Breast epithelium (tissue), 4 donors: ENCODE measurements at places on chromosomes 1 and 21. TPM values are rescaled to one million over a fixed set of nuclear protein-coding genes. Genes with fewer than 3 reads are reported as not detected.

DDI2 gene
- total RNA-seq: 69.2 TPM

DNA sequence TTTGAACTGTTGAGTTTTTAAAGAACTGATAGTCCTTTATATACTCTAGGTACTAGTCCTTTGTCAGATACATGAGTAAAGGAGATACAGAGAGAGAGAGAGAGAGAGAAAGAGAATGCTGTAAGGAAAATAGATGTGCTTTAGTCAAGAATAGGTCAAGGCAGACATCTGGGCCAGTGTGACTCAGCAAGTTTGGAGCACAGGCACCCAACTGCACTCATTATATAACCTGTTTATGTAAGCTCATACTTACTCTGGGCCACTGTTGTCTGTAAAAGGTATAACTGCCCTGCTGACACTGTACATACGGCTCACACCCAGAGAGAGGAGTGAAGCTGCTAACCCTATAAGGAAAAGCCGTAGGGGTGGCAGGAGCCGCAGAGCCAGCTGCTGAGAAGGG lies 32.2 kb upstream of the AKT3 start:
- H3K4me1 ChIP-seq: no peaks in the 10 kb centered on the region
- no peak overlapping the region for H3K27ac ChIP-seq
- H3K36me3 ChIP-seq: no peaks in the 10 kb centered on the region
- H3K4me3 ChIP-seq: no peak overlapping the region
- H3K27me3 ChIP-seq: no peaks in the 10 kb centered on the region

DNA sequence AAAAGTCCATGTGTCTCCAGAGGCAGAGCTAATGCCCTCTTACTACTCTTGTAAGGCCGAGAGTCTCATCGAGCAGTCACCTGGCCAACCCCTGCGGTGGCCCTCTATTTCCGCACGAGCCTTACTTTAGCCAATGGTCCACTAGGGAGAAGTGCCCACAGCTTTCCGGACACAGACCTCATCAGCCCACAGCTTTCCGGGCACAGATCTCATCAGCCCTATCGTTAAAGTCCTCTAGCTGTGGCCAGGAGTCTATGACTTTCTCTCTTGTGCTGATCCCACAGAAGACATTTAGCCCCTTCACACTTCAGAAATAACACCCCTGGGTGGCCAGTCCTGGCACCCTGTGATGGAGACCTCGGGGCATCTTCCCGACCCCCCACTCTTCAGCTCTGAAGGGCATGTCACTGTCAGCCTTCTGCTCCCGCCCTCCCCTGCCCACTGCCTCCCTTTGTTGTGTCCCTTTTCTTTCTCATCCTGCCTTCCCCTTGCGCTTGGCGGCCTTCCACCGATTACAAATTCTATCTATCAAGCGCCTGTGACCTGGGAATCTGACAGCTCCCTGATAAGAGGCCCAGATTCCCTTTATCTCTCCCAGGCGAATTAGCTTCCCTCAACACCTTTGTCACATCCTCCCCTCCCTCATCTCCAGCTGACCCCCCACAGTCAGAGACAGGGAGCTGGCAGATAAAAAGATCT lies 161.0 kb downstream of the PLXNA2 start:
- H3K27me3 ChIP-seq: no peaks in the 10 kb centered on the region
- no peak for DNase-seq
- H3K4me3 ChIP-seq: no peak overlapping the region
- no peaks in the 10 kb centered on the region for H3K36me3 ChIP-seq

GRCh38 chr1:60488847-60489246 lies 415.3 kb upstream of the C1orf87 start:
- H3K27me3 ChIP-seq: no peaks in the 10 kb centered on the region
- DNase-seq: no peak
- no peak overlapping the region for H3K27ac ChIP-seq
- no peaks in the 10 kb centered on the region for H3K4me1 ChIP-seq
- H3K4me3 ChIP-seq: no peak overlapping the region

RNF186 gene
- 4.3 TPM for total RNA-seq

- H3K36me3 ChIP-seq: no peaks in the 10 kb centered on the region
- H3K27ac ChIP-seq: no peak overlapping the region
- no peaks in the 10 kb centered on the region for H3K4me1 ChIP-seq
- H3K4me3 ChIP-seq: no peak overlapping the region
- no peaks in the 10 kb centered on the region for H3K27me3 ChIP-seq
Observed at GRCh38 chr1:64215576-64215975, 12.2 kb downstream of the UBE2U start.

DNA sequence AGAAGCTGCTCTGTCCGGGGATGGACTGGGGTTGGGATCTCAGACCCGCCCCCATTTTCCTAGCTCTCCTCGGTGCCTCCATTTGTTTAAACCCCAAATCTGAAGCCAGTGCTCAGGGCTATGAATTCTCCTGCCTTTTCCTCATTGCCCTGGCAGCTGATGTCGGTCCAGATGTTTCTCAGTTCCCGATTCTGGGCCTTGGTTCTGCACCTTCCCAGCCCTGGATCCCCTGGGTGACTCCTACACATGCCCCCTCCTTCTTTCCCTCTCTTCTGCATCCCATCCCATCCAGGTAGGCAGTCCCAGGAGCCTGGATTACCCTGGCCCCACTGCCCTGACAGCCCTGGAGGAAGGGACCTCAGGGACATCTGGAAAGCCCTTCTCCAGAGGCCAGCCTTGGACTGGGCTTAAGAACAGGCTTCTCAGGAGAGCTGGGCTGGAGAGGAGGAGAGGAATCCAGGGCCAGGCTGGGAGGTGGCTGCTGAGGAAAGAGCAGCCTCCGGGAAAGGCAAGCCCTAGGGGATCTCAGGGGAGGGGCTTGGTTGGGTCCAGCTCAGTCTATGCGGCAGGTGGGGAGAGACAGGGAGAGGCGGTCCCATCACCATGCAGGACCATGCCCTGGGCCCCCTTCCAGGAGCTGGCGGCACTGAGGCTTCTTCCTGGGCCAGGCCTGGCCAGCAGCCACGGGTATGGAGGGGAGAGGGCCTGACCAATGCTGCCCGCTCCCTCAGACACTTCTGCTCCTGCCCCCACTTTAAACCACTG lies 6.8 kb upstream of the EPS8L3 start:
- no peaks in the 10 kb centered on the region for H3K4me1 ChIP-seq
- no peaks in the 10 kb centered on the region for H3K27me3 ChIP-seq
- DNase-seq: no peak
- no peak overlapping the region for H3K4me3 ChIP-seq
- H3K36me3 ChIP-seq: no peaks in the 10 kb centered on the region

GRCh38 chr1:44775078-44775929 lies at the start of gene RPS8:
TSS of gene RPS8 (plus strand) at chr1:44775540. CDS start at chr1:44775597, 57 bp downstream.
- H3K36me3 ChIP-seq: no peaks in the 10 kb centered on the region
- peak within 1 kb of the TSS; percentile 81 for H3K4me3 ChIP-seq

GRCh38 chr1:184658055-184658454 lies 96.6 kb downstream of the EDEM3 start:
- no peak overlapping the region for H3K27ac ChIP-seq
- H3K27me3 ChIP-seq: no peaks in the 10 kb centered on the region
- no peaks in the 10 kb centered on the region for H3K36me3 ChIP-seq
- no peaks in the 10 kb centered on the region for H3K4me1 ChIP-seq

CFH gene
- total RNA-seq: 59.7 TPM

CHRNB2 gene
- total RNA-seq: 1.3 TPM

GRCh38 chr1:226397011-226397926 lies 10.6 kb downstream of the PARP1 start:
- DNase-seq: no peak
- no peaks in the 10 kb centered on the region for H3K4me1 ChIP-seq
- H3K36me3 ChIP-seq: no peaks in the 10 kb centered on the region
- H3K27me3 ChIP-seq: no peaks in the 10 kb centered on the region
- no peak overlapping the region for H3K27ac ChIP-seq

FYB2 gene
- total RNA-seq: not detected

DNA sequence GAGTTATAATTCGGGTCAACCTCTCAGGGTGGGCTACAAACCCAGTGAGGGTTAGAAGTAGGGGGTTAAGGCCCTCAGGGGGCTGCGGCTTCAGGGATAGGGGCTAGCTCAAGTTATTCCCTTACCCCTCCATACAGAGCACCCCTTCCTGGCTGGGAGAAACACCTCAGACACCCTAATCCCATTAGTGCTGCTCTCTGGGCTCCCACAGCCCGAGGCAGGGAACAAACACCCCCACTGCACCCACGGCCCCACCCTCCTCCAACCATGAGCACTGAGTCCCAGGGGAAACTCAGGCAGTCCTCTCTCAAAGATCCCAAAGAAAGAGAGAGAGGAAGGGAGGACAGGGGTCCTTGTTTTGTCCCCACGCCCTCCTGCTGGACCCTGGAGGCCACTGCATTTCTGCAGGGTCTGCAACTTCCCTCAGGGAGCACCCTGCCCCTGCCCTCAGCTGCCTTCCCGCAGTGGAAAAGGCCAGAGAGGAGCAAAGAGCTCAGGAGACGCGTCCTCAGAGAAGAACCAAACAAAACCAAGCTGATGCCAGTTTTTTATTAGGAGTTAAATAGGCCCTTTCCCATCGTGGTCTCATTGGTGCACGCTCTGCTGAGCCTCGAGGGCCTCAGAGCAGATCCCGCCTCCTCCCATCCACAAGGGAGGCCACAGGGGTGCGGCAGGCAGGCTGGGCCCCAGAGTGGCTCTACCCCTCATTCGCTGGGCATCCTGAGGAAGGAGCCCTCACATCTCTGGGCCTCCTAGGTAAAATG lies 1.4 kb upstream of the S100A4 start:
- H3K27ac ChIP-seq: peak overlapping the region; percentile 94
- no peaks in the 10 kb centered on the region for H3K27me3 ChIP-seq
- peaks cover 11% of the 10 kb centered on the region for H3K4me1 ChIP-seq
- no peaks in the 10 kb centered on the region for H3K36me3 ChIP-seq
- DNase-seq: no peak

- H3K36me3 ChIP-seq: no peaks in the 10 kb centered on the region
- H3K4me3 ChIP-seq: peak overlapping the region; percentile 47
- H3K4me1 ChIP-seq: peaks cover 9% of the 10 kb centered on the region
- no peak for DNase-seq
Observed at GRCh38 chr1:27496604-27497155, 6.7 kb upstream of the WASF2 start.

SYCP1 gene
- not detected for total RNA-seq

LHX8 gene
- total RNA-seq: not detected

- no peak for DNase-seq
- H3K27ac ChIP-seq: no peak overlapping the region
- no peaks in the 10 kb centered on the region for H3K4me1 ChIP-seq
- no peak overlapping the region for H3K4me3 ChIP-seq
- no peaks in the 10 kb centered on the region for H3K27me3 ChIP-seq
Observed at GRCh38 chr1:231639819-231640218, 13.2 kb downstream of the DISC1 start.

ITPKB gene
- total RNA-seq: 25.6 TPM

- no peak overlapping the region for H3K27ac ChIP-seq
- H3K36me3 ChIP-seq: no peaks in the 10 kb centered on the region
- peak; percentile 35 for DNase-seq
- no peaks in the 10 kb centered on the region for H3K4me1 ChIP-seq
- no peak overlapping the region for H3K4me3 ChIP-seq
- H3K27me3 ChIP-seq: no peaks in the 10 kb centered on the region
Observed at GRCh38 chr21:42474043-42474831, 21.8 kb downstream of the RSPH1 start.

CD1B gene
- not detected for total RNA-seq

DNA sequence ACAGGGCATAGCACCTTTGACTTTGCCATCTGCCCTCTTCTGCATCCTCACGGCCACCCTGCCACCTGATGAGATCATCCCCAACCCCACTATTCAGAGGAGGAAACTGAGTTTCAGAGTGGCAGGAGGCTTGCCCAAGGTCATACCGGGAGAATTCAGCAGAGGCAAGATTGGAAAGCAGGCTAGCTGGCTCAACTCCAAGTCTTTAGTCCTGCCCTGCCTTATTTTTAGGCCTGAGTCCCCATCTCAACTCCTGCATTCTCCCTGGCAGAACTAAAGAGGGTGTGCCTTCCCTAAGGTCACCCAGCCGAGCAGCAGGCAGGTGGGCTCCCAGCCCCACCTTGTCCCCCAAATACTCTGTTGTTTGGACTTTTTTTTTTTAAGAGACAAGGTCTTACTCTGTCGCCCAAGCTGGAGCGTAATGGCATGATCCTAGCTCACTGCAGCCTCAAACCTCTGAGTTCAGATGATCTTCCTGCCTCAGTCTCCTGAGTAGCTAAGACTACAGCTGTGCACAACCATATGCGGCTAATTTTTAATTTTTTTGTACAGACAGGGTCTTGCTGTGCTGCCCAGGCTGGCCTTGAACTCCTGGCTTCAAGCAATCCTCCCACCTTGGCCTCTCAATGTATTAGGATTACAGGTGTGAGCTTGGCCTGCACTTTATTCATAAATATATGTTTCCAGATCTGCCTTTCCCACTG lies 13.8 kb upstream of the FGR start:
- no peak overlapping the region for H3K4me3 ChIP-seq
- no peak for DNase-seq
- H3K4me1 ChIP-seq: no peaks in the 10 kb centered on the region
- no peak overlapping the region for H3K27ac ChIP-seq
- no peaks in the 10 kb centered on the region for H3K36me3 ChIP-seq

FMO4 gene
- total RNA-seq: 7.7 TPM

DNA sequence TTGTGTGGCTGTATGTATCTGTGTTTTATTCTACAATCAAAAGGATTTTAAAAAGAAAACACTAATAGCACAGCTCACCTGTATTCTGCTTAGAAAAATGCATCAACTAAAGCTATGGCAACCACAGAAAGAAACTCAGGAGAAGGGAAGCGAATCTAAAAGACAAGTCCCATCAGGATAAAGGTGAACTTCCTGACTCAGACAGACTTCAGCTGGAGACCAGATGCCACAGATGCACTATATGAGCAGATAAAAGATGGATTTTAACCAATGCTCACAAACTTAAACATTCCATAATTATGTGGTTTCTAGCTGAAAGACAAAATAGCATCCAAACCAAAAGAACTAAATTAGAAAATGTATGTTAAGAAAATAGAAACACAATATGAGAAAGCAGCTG lies 231.0 kb downstream of the RERE start:
- no peaks in the 10 kb centered on the region for H3K27me3 ChIP-seq
- no peak overlapping the region for H3K27ac ChIP-seq
- no peaks in the 10 kb centered on the region for H3K36me3 ChIP-seq
- no peak for DNase-seq
- H3K4me3 ChIP-seq: no peak overlapping the region
- no peaks in the 10 kb centered on the region for H3K4me1 ChIP-seq

GRCh38 chr1:25879675-25880074 lies 4.2 kb upstream of the PAQR7 start:
- H3K27me3 ChIP-seq: no peaks in the 10 kb centered on the region
- no peaks in the 10 kb centered on the region for H3K36me3 ChIP-seq
- no peaks in the 10 kb centered on the region for H3K4me1 ChIP-seq
- no peak overlapping the region for H3K27ac ChIP-seq

PTGFR gene
- 16.5 TPM for total RNA-seq

GRCh38 chr1:23452011-23452411 lies 27.5 kb upstream of the TCEA3 start:
- H3K4me3 ChIP-seq: no peak overlapping the region
- no peaks in the 10 kb centered on the region for H3K27me3 ChIP-seq
- DNase-seq: peak; percentile 94
- H3K36me3 ChIP-seq: no peaks in the 10 kb centered on the region

KLHDC9 gene
- 9.8 TPM for total RNA-seq

- H3K27me3 ChIP-seq: no peaks in the 10 kb centered on the region
- H3K4me1 ChIP-seq: no peaks in the 10 kb centered on the region
- DNase-seq: no peak
- no peak overlapping the region for H3K4me3 ChIP-seq
- H3K27ac ChIP-seq: no peak overlapping the region
Observed at GRCh38 chr1:172883387-172883791, 167.4 kb downstream of the TNFSF18 start.
